Colonic mucosa (tissue), 4 donors: ENCODE measurements at places on chromosomes 4 and X.

GRCh38 chr4:17670423-17670822 is 56.0 kb downstream of the MED28 start:
- no peak overlapping the region for H3K4me3 ChIP-seq
- H3K27me3 ChIP-seq = no peaks in the 10 kb centered on the region
- H3K36me3 ChIP-seq = no peaks in the 10 kb centered on the region
- no peak overlapping the region for H3K27ac ChIP-seq
- no peak for DNase-seq

DNA sequence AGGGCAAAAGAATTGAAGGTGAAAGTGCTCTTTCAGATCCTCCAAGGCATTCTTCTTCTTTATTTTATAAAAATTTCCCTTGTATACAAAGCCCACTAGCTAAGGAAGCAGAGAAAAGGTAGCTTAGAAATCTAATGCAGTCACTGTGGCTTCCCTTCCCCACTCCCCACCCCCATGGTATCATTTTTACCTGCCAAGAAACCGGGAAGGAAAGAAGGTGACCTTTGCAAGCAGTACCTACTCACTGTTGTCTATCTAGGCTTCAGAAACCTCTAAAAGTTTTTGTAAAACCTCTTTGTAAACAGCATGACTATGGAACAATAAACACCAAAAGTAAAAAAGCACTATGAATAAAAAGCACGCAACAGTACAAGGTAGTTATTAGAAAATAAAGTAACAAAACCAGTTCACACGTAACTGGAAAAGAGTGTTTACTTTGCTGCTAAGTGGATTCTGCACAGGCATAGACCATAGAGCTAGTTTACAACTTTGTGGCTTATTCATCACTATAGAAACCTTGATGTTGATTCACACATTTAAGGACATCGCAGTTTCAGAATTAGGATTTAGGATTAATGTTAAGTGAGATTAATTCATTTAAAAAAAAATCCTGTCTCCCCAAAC is 109.6 kb upstream of the FTHL17 start:
- no peak overlapping the region for H3K27ac ChIP-seq
- H3K36me3 ChIP-seq = no peaks in the 10 kb centered on the region
- no peak for DNase-seq
- H3K4me1 ChIP-seq = no peaks in the 10 kb centered on the region
- no peaks in the 10 kb centered on the region for H3K27me3 ChIP-seq

DNA sequence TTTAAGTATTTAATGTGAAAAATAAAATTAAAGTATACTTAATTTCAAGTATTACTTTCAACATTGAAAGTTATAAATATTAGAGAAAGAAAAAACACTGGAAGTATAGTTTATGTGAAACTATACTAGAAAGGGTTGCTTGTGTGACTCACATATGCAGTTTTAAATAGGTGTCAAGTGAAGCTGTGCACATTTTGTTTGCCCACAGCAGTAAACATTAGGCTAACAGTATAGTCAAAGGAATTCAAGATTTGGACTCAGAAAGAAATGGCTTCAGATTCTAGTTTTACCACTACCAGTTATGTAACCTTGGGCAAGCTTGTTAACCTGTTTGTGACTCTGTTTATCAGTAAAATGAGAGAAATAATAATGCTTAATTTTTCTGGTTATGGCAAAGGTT is 148.2 kb downstream of the FAM47B start:
- no peaks in the 10 kb centered on the region for H3K4me1 ChIP-seq
- no peak for DNase-seq
- H3K36me3 ChIP-seq = no peaks in the 10 kb centered on the region

GRCh38 chr4:35151816-35152572 is 1092.3 kb downstream of the ARAP2 start:
- H3K27ac ChIP-seq = no peak overlapping the region
- no peaks in the 10 kb centered on the region for H3K4me1 ChIP-seq
- no peak overlapping the region for H3K4me3 ChIP-seq
- H3K27me3 ChIP-seq = no peaks in the 10 kb centered on the region

DNA sequence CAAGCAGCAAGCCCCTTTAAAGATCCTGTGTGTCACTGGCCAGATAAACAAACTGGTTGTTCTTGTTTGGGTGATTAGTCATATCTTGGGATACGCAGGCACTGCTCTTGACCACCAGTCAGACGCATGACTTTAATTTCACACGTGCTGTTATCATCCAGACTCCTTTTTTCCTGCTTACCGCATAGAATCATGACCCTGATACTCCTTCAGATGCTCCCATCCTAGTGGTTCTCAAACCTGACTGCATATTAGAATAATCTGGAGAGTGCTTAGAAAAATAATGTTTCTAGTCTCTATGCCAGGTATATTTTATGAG is 78.8 kb downstream of the CLDN22 start:
- H3K27me3 ChIP-seq = no peaks in the 10 kb centered on the region
- DNase-seq = no peak
- H3K4me3 ChIP-seq = no peak overlapping the region
- no peaks in the 10 kb centered on the region for H3K4me1 ChIP-seq
- no peak overlapping the region for H3K27ac ChIP-seq

GRCh38 chr4:152535360-152535902 is 461 bp downstream of the FBXW7 start:
- no peaks in the 10 kb centered on the region for H3K27me3 ChIP-seq
- peak overlapping the region; percentile 99 for H3K4me3 ChIP-seq
- H3K27ac ChIP-seq = peak overlapping the region; percentile 98
- peak; percentile 32 for DNase-seq

DNA sequence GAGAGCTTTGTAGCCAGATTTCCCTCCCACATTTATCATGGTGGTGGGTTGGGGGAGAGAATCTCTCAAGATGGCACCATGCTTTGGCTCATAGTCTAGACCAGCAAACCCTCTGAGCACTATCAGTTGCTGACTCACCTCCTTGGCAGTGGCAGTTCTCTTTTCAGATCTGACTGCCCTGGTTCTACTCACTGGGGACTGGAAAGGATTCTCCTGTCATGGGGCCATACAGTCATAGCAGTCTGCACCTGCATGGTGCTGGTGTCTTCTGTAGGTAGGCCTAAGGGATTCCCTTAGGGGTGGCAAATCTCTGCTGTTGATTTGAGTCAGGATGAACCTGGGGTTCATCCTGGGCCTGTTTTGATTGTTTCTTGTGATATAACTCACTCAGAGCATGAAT is 2.6 kb downstream of the TEX13B start:
- H3K36me3 ChIP-seq = no peaks in the 10 kb centered on the region
- H3K4me1 ChIP-seq = no peaks in the 10 kb centered on the region
